ENCODE measurements at places on chromosomes 16 and 17.

DNA sequence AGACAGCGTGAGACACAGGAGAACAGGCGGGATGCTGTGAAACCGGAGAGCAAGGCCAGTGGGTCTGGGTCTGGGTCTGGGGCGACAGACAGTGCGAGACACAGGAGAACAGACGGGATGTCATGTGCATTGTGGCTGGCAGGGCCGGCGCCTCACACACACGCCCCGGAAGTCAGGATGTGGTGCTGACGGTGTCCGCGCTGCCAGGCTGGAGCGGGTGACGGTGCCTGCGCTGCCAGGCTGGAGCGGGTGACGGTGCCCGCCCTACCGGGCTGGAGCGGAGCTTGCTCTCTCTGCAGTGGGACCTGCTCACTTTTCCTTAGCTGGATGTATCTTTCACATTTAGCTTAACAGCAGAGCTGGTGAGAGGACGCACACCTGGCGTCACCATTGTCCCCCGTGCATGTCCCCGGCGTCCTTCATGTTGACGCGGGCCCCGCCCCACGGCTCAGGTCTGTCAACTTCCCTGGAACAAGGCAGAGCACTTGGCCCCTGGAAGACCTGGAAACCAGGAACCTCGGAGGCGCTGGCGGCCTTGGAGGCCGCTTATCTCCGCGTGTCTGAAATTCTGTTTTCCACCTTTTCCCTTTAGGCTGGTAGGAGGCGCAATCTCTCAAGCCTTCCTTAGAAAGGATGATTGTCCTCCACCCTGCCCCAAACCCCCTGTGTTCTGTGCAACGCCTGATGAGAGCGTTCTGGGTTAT is 43.0 kb upstream of the ZNF750 start:
- H3K27ac ChIP-seq: peak overlapping the region; percentile 93
- H3K4me1 ChIP-seq: peaks cover 84% of the 10 kb centered on the region
- peak overlapping the region; percentile 71 for H3K4me3 ChIP-seq
- H3K36me3 ChIP-seq: peaks cover 41% of the 10 kb centered on the region

- H3K4me1 ChIP-seq: peaks cover 8% of the 10 kb centered on the region
- H3K27ac ChIP-seq: no peak within 1 kb of the TSS
- peak; percentile 96 for DNase-seq
- H3K36me3 ChIP-seq: no peaks in the 10 kb centered on the region
- H3K27me3 ChIP-seq: peaks cover 63% of the 10 kb centered on the region
- H3K4me3 ChIP-seq: peak within 1 kb of the TSS; percentile 47
Measured at GRCh38 chr16:89171216-89172170, at the start of gene CDH15. TSS of gene CDH15 (plus strand) at chr16:89171748. CDS start at chr16:89171832, 84 bp downstream.

DNA sequence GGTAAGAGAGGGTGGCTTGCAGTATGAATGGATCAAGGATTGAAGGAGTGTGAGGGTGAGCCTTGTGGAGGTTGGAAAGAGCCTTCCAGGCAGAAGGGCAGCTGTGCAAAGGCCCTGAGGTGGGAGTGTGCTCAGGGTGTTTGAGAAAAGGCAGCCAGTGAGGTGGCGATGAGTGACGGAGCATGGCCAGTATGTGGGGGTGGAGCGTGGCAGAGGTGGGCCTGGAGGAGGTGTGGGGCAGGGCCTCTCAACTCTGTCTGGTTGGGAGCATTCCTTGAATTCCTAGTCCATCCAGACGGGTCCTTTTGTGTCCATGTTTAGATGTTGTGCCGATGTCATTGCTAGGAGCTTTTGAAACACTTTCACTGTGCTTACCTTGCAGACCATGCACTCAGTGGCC is 51.3 kb downstream of the EPN2 start:
- no peaks in the 10 kb centered on the region for H3K36me3 ChIP-seq
- no peak overlapping the region for H3K27ac ChIP-seq
- H3K4me3 ChIP-seq: no peak overlapping the region
- peaks cover 58% of the 10 kb centered on the region for H3K27me3 ChIP-seq
- DNase-seq: no peak

DNA sequence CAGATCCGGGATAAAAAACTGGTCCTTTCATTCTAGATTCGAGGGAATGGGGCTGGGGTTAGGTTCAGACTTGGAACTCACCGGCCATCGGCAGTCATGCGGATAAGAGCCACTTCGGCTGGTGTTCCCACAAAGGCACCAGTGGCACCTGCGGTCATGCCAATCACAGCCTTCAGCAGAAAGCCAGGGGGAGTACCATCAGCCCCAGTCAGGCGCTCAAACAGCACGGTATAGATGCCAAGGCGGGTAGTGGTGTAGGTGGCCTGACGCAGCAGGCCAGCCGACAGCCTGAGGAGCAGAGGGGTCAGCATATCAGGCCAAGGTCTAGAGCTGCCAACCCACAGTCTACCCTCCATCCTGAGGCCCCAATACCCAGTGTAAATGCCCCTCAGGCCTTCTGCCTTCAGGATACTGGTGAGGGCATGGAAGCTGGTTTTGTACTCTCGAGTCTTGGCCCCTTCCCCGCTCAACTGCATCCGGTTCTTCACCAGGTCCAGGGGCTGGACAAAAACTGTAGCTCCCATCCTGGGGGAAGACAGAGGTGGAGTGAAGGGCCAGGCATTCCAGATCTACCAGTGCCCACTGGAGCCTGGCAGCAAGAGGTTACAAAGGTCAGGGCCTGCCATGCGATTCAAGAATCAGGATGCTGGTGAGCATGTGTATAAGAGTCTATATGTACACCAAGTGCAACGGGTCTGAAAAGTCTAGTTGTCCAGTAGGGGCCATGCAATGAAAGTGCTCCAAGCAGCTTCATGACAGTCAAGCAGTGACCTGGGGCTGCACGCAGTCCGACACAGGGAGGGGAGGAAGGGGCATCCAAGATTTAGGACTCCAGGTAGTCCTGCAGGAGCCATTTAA is 929 bp downstream of the SLC25A11 start:
- peaks cover 10% of the 10 kb centered on the region for H3K27me3 ChIP-seq
- no peak for DNase-seq
- H3K27ac ChIP-seq: peak overlapping the region; percentile 98

- H3K27me3 ChIP-seq: no peaks in the 10 kb centered on the region
- no peaks in the 10 kb centered on the region for H3K4me1 ChIP-seq
- no peak overlapping the region for H3K27ac ChIP-seq
- DNase-seq: no peak
- no peak overlapping the region for H3K4me3 ChIP-seq
Measured at GRCh38 chr16:24045641-24046040, 209.9 kb downstream of the PRKCB start.

GRCh38 chr16:85621698-85622428 is 8.7 kb downstream of the GSE1 start:
- no peaks in the 10 kb centered on the region for H3K36me3 ChIP-seq
- DNase-seq: no peak
- peaks cover 23% of the 10 kb centered on the region for H3K27me3 ChIP-seq
- H3K27ac ChIP-seq: no peak overlapping the region
- H3K4me1 ChIP-seq: peaks cover 16% of the 10 kb centered on the region

DNA sequence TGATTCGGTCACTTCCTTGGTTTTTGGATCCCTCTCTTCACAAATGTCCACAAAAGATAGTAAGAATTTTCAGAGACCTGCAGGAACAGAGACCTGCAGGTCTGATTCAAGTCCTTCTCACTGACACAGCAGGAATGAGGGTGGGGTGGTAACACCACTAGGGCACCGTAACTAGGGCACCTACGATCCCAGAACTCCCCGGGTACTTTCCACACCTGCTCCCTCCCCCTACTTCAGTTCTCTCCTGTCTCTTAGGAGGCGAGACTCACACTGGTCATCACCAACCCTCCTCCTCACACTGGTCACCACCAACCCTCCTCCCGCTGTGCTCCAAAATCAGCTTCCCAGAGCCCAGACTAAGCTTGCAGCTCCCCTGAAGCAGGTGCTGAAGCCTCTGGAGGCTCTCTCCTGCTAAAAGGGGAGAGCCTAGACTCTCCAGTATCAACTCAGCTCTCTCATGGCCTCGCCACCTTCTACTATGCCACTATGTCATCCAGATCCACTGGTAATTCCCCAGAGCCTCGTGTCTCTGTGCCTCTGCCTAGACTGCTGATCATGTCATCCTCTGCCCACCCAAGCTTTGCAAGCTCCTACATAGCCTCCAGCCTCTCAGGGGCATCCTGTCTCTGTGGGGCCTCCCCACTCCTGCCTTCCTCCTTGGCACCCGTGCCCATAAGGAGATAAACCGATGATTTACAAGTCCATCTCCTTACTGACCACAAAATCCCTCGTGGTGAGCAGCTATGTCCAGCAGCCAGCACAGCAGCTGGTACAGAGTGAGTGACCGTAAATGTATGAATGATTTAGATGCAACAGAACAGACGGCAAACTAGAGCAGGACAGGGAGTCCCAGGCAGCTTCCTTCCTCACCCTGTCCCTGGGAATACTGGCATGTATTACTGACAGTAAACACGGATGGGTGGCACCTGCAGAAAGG is 63.4 kb upstream of the GSG1L start:
- H3K27me3 ChIP-seq: no peaks in the 10 kb centered on the region
- H3K4me3 ChIP-seq: no peak overlapping the region
- H3K4me1 ChIP-seq: peaks cover 3% of the 10 kb centered on the region
- no peak for DNase-seq
- H3K36me3 ChIP-seq: peaks cover 79% of the 10 kb centered on the region

DNA sequence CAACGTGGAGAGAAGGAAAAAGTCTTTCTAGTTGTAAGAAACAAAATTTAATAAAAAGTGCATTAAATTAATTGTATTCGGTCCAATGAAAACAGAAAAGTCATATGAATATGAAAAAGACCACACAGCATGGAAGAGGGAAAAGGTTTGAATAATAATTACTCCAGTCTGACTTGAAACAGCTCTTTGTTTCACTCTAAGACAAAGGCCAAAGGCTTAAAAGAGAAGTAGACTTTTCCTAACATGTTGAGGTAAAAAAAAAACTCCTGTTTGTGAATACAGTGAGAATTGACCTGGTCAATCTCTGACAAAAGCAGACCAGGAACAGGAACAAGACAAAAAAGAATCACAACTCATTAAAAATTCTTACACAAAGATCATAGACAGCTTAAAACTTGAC is 429.8 kb downstream of the TOX3 start:
- H3K4me1 ChIP-seq: no peaks in the 10 kb centered on the region
- H3K36me3 ChIP-seq: no peaks in the 10 kb centered on the region
- DNase-seq: no peak
- H3K27ac ChIP-seq: no peak overlapping the region

DNA sequence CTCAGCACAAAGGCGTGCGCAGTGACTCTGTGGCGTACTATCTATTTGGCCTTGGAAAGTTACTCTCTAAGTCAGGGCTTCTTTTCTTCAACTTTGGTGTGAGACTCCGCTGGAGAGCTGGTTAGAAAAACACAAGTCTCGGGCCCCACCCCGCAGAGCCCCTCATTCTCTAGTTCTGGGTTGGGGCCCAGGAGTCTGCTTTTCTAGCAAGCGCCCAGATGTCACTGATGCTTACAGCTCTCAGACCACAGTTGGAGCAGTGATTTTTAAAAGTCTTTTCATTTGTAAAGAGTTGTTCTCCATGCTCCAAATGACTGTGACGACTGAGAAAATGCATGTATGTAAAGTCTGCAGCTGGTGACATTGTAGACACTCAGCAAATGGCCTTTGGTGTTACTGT is 582.3 kb downstream of the WWOX start:
- peaks cover 2% of the 10 kb centered on the region for H3K4me1 ChIP-seq
- no peak overlapping the region for H3K4me3 ChIP-seq
- H3K27me3 ChIP-seq: no peaks in the 10 kb centered on the region
- no peaks in the 10 kb centered on the region for H3K36me3 ChIP-seq

DNA sequence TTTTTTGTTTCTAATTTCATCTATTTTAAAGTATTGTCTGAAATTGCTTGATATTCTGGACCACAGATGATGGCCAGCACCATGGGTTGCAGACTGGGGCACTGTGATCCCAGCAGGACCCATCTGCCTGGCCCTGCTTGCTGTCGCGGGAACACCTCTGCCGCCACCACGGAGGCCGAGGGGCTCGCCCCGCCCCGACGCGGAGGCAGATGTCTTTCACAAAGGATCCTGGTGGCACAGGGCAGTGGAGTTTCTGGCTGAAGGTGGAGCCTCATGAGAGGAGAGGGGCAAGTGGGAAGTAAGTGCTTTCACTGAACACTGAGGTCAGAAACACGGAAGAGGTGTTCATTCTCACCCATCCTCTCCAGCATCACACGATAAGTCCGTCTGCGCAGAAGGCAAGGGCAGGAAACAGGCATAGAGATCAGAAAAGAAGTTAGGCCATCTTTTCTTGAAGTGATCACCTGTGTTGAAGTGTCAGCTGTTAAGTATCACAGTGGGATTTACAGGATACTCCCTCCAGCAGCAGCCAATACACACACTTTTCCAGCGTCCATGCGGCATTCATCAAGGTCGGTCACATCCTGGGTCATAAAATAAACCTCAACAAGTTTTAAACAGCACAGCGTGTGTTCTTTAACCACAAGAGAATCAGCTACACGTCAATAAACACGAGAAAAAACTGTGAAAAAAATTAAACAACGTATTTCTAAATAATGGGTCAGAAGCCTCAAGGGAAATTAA is 194.5 kb downstream of the RPTOR start:
- peaks cover 76% of the 10 kb centered on the region for H3K4me1 ChIP-seq
- peaks cover 54% of the 10 kb centered on the region for H3K36me3 ChIP-seq
- H3K27me3 ChIP-seq: no peaks in the 10 kb centered on the region
- H3K4me3 ChIP-seq: peak overlapping the region; percentile 47
- no peak for DNase-seq
- H3K27ac ChIP-seq: peak overlapping the region; percentile 89

DNA sequence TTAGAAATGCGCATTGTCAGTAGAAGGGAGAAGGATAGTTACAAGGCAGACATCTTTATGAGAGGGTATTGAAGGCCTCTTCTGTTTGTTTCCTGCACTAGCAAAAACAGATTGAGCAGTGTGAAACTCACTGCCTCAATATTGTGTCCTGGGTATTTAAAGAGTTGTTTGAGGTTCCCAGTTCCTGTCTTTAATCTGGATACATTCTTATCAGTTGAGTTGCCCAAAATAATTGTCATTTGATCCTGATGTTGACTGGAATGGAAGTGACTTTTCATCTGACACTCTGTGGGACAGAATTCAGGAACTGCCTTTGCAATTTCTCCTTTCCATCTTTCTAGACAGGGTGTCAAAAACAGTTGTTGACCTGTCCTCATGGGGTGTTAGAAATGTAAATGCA is 1.7 kb downstream of the ATP6V0A1 start:
- DNase-seq: no peak
- H3K27me3 ChIP-seq: peaks cover 26% of the 10 kb centered on the region
- H3K27ac ChIP-seq: no peak overlapping the region
- H3K36me3 ChIP-seq: peaks cover 1% of the 10 kb centered on the region
- H3K4me1 ChIP-seq: peaks cover 43% of the 10 kb centered on the region

GRCh38 chr16:11759997-11760396 is 17.3 kb upstream of the TXNDC11 start:
- no peak overlapping the region for H3K4me3 ChIP-seq
- H3K27me3 ChIP-seq: no peaks in the 10 kb centered on the region
- no peak for DNase-seq

DNA sequence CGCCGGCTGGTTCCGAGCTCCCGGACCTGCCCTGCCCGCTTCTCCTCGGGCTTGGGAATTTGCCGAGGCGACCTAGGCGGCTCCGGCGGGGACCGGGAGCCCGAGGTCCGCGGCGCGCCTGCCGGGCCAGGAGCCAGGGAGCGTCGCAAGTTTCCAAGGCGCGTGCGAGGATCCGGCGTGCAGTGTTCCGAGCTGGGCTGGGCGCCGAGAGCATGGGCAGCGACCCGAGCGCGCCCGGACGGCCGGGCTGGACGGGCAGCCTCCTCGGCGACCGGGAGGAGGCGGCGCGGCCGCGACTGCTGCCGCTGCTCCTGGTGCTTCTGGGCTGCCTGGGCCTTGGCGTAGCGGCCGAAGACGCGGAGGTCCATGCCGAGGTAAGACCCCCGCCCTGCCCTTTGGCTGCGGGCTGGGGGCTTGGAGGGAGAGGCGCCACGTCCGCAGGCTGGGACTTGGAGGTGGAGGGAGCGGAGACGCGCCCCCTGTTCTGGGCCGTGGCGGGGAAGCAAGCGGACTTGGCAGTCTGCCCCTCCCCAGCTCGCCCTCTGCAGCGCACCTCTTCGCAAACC is 668 bp downstream of the MMP15 start:
- no peaks in the 10 kb centered on the region for H3K36me3 ChIP-seq
- no peak overlapping the region for H3K27ac ChIP-seq
- H3K4me3 ChIP-seq: peak overlapping the region; percentile 50
- H3K4me1 ChIP-seq: peaks cover 10% of the 10 kb centered on the region

Data from activated naive CD4-positive, alpha-beta T cell treated with anti-CD3 and anti-CD28 coated beads, Interleukin-2, amount 10 ng/mL, durations not matched to agents 7 days and 5 days (primary cell).